ENCODE measurements at places on chromosomes 11 and 22.
A peak's percentile ranks its signal among the peaks of the same experiment; 100 is the strongest.

DNA sequence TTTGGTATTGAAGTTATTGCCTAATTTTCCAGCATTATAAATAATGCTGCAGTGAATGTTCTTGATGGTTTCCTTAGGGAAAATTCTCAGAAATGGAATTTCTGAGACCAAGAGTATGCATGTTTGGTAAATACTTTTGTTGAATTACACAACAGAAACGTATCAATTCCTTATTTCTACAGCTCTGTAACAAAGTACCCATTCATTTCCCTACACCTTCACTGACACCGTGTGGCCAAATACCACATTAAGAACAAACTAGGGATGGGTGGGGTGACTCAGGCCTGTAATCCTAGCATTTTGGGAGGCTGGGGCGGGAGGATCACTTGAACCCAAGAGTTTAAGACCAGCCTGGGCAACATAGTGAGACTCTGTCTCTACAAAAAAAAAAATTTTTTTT is 21.8 kb downstream of the MCAM start:
- DNase-seq = no peak

DNA sequence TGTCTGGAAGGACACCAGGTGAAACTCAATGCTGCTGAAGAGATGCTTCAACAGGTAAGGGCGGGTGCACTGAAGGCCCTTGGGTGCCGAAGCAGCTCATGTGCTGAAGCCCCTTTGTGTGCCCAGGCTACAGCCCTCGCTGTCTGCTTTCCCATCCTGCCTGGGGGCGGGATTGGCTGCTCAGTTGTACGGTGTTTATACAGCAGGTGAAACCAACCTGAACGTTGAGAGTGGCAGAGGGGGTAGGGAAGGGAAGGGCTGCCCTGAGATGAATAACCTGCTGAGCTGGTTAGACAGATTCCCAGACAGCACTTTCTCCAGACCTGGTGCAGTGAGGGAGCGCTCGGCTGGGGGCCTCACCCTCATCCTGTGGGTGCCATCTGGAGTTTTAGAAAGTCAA is 75.7 kb downstream of the CYB5R2 start:
- no peak for DNase-seq

DNA sequence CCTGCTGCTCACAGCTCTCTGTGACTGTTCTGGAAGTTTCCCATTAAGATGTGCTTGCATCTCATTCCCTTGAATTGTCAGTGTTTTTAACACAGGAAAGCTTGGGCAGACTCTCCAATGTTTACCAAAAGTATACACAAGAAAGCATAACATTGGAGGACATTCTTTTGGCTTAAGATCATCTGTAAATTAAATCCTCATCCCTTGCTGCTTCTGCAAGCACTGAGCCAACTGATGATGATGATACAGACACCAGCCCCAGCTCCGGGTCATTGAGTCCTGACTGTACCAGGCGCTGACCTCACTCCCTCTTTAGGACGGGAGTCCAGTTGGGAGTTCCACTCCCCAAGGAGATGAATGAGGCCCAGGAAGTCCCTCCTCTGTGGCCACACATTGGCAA is 23.8 kb downstream of the CD82 start:
- DNase-seq = no peak

GRCh38 chr11:65366340-65366773 is 11.8 kb downstream of the TIGD3 start:
- DNase-seq = peak; percentile 77

- no peak for DNase-seq
These were observed 21.2 kb downstream of the POLD4 start for GRCh38 chr11:67332081-67332691.

- DNase-seq = no peak
These were observed 356.1 kb downstream of the CADM1 start for GRCh38 chr11:115148101-115148500.

DNA sequence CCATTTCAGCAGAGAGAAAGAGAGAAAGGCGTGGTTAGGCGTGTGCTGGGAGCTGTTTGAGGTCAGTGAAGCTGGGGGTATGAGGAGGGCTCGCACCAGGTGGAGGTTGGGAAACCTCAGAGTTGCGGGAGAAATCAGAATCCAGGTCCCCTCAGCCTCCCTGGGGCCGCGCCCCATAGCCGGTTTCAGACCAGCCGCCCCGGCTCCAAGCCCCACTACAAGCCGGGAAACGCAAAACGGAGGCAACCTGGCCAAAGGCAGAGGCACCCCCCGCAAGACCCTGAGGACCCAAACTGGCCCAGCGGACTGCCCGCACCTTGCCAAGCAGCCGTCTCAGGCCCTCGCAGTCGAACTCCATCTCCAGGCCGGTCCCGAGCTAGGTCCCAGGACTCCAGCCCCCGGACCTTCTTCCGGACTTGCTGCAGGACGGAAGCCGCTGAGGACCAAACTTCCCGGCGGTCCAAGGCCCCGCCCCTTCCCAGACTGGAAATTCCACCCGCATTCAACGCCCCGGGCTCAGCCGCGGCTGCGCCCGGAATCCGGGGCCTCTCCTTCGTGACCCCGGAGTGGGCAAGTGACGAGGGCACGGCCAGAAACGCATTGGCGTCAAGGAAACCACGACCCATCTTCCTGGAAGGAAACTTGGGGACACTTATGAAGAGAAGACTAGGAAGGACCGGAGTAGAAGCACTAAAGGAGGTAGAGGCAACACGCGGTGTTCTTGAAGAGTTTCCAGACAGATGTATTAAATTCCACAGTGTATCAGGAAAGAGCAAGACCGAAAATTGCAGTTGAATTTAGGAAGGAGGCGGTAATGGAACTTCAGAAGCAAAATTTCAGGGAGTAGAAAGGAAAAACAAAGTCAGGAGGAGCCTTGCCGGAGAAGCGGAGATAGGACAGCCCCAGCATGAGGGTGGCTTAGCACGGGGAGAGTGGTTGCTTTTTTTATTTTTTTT is at the start of gene UEVLD:
UEVLD (minus strand) TSS at position 438 of the 956 bp plus-strand sequence; CDS start at position 358, 80 bp downstream.
- peak; percentile 51 for DNase-seq

GRCh38 chr11:22711071-22711770 is 44.8 kb downstream of the GAS2 start:
- no peak for DNase-seq

- DNase-seq = no peak
These were observed 1.8 kb upstream of the MUC15 start for GRCh38 chr11:26573896-26574295.

GRCh38 chr11:119789766-119790407 is 60.9 kb upstream of the NECTIN1 start:
- DNase-seq = no peak

DNA sequence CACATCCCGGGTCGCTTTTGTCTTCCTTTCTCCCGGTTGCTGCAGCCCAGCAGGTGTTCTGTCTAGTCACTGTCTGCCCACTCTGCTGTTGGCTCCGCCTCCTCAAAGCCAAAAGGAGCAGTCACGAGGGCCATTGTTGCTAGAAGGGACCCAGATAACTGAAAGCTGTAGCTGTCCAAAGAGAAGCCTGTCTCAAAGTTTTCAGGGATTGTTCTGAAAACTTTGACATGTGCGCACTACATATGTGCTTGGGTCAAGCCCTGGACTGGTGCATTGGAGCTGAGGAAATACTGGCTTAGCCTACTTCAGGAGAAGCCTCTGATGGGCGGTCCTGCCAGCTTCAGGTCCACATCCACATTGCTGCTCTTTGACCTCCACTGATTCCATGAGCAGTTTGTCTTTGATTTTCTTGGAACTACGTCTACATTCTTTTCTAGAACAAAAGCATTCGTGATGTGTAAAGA is 8.8 kb upstream of the OR2AT4 start:
- no peak for DNase-seq

DNA sequence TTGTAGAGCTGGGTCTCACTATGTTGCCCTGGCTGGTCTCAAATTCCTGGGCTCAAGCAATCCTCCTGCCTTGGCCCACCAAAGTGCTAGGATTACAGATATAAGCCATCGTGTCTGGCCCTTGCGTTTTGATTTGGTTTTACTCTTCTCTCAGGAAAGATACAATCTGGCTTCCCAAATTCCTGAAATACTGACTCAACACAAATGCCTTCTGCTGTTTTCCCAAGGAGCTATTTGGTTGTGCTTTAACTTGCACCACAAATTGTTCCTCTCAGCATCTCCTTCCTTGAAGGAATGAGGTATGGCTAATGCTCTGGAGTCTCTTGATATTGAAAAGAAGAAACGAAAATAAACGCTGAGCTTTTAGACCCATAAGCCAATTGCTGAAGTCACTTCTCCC is 110.0 kb upstream of the PAX6 start:
- no peak for DNase-seq

GRCh38 chr11:107591378-107592230 is 657 bp downstream of the ELMOD1 start:
- peak; percentile 53 for DNase-seq

GRCh38 chr11:105857728-105858127 is 164.3 kb downstream of the MSANTD4 start:
- no peak for DNase-seq

- DNase-seq = no peak
These were observed 67.3 kb downstream of the IMMP1L start for GRCh38 chr11:31442086-31442485.

- no peak for DNase-seq
These were observed 7.6 kb downstream of the MS4A4E start for GRCh38 chr11:60235321-60235720.

DNA sequence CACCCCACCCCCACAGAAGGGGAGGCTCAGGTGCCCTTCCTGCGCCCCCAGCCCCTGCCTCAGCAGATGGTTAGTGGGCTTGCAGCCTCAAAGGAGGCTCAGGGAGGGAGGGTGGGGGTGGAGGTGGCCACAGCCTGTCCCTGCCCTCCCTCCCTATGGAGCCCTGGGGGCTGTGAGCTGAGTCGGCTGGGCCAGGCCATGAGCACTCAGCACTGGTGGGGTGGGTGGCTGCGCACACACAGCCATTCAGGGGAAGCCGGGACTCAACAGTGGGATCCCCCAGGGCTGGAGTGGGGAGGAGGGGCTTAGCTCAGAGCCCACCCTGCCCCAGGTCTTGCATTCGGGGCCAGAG is 50.2 kb downstream of the FLRT1 start:
- no peak for DNase-seq

GRCh38 chr11:1335811-1336761 is 26.7 kb upstream of the TOLLIP start:
- DNase-seq = peak; percentile 91

GRCh38 chr11:47857892-47858543 is 9.9 kb upstream of the NUP160 start:
- no peak for DNase-seq

- no peak for DNase-seq
These were observed 385.7 kb downstream of the SOX6 start for GRCh38 chr11:15970506-15971214.

All from common myeloid progenitor, CD34-positive (primary cell).